ENCODE measurements at places on chromosomes 13 and 19. TPM values are rescaled to one million over a fixed set of nuclear protein-coding genes. Genes with fewer than 3 reads are reported as not detected.

DNA sequence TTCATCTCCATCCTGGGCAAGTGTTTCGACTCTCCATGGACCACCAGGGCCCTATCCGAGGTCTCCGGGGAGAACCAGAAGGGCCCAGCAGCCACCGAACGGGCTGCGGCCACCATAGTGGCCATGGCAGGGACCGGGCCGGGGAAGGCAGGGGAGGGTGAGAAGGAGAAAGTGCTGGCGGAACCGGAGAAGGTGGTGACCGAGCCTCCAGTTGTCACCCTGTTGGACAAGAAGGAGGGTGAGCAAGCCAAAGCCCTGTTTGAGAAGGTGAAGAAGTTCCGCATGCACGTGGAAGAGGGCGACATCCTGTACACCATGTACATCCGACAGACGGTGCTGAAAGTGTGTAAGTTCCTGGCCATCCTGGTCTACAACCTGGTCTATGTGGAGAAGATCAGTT lies 4.7 kb upstream of the MAP2K7 start:
- no peak overlapping the region for H3K27ac ChIP-seq
- peaks cover 5% of the 10 kb centered on the region for H3K36me3 ChIP-seq
- H3K4me3 ChIP-seq: no peak overlapping the region

PEAK3 gene
- 0.44 TPM for total RNA-seq

GNG7 gene
- total RNA-seq: 5.1 TPM

- no peak overlapping the region for H3K4me3 ChIP-seq
- no peak for DNase-seq
- H3K36me3 ChIP-seq: peaks cover 2% of the 10 kb centered on the region
- no peaks in the 10 kb centered on the region for H3K27me3 ChIP-seq
Observed at GRCh38 chr13:107421028-107421427, 794.3 kb downstream of the LIG4 start.

DNA sequence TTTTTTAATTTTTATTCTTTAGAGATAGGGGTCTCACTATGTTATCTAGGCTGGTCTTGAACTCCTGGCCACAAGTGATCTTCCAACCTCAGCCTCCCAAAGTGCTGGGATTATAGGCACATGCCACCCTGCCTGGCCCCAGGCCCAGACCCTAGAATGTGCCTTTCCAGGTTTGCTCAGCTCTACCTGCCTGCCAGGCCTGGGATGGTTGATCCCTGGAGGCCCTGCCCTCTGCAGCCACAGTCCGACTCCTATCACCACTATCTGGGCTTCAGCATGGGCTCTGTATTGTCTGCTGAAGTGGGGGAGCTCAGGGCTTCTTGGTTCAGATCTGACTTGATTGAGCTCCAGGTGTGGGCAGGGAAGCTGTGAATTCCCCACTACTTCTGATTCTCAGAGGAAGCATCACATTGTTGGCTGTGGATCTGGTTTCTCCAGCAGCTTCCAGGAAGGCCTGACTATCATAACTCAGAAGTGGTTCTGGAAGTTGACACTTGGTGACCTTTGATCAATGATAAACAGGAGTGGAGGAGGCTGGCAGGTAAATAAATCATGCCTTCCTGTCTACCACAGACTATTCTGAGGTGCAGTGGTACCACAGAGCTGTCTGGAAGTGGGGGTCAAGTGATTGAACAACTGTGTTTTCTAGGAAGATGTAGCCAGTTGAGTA lies 71.9 kb downstream of the OLFM4 start:
- H3K27ac ChIP-seq: no peak overlapping the region
- no peaks in the 10 kb centered on the region for H3K36me3 ChIP-seq
- H3K4me3 ChIP-seq: no peak overlapping the region

ETV2 gene
- 1.2 TPM for total RNA-seq

IGSF23 gene
- not detected for total RNA-seq

GRCh38 chr19:46383846-46384245 lies 29.5 kb downstream of the CCDC8 start:
- no peak overlapping the region for H3K4me3 ChIP-seq
- DNase-seq: no peak
- no peaks in the 10 kb centered on the region for H3K27me3 ChIP-seq
- no peak overlapping the region for H3K27ac ChIP-seq
- H3K4me1 ChIP-seq: peaks cover 4% of the 10 kb centered on the region

GRCh38 chr13:106178816-106179215 lies 356.6 kb downstream of the EFNB2 start:
- H3K4me3 ChIP-seq: no peak overlapping the region
- no peak for DNase-seq
- no peaks in the 10 kb centered on the region for H3K27me3 ChIP-seq
- no peak overlapping the region for H3K27ac ChIP-seq
- H3K4me1 ChIP-seq: peaks cover 26% of the 10 kb centered on the region

- peaks cover 17% of the 10 kb centered on the region for H3K4me1 ChIP-seq
- no peaks in the 10 kb centered on the region for H3K36me3 ChIP-seq
- H3K27me3 ChIP-seq: no peaks in the 10 kb centered on the region
- no peak for DNase-seq
- H3K27ac ChIP-seq: no peak overlapping the region
Observed at GRCh38 chr13:50697746-50698539, 145.5 kb downstream of the DLEU7 start.

- peak; percentile 89 for DNase-seq
- peak overlapping the region; percentile 98 for H3K4me3 ChIP-seq
- peak overlapping the region; percentile 100 for H3K27ac ChIP-seq
- peaks cover 12% of the 10 kb centered on the region for H3K36me3 ChIP-seq
- no peaks in the 10 kb centered on the region for H3K27me3 ChIP-seq
Observed at GRCh38 chr19:52188822-52189734, 774 bp upstream of the PPP2R1A start.

- peaks cover 14% of the 10 kb centered on the region for H3K27me3 ChIP-seq
- H3K4me3 ChIP-seq: no peak overlapping the region
- no peak overlapping the region for H3K27ac ChIP-seq
- DNase-seq: no peak
Observed at GRCh38 chr13:59504407-59504806, 659.3 kb downstream of the DIAPH3 start.

GRCh38 chr19:678791-679388 lies 2.7 kb downstream of the FSTL3 start:
- no peaks in the 10 kb centered on the region for H3K27me3 ChIP-seq
- peaks cover 31% of the 10 kb centered on the region for H3K4me1 ChIP-seq
- H3K36me3 ChIP-seq: no peaks in the 10 kb centered on the region
- DNase-seq: no peak

GGN gene
- 2.3 TPM for total RNA-seq

- no peak overlapping the region for H3K4me3 ChIP-seq
- H3K36me3 ChIP-seq: no peaks in the 10 kb centered on the region
- no peak for DNase-seq
- peaks cover 33% of the 10 kb centered on the region for H3K4me1 ChIP-seq
Observed at GRCh38 chr13:73970421-73971055, 163.7 kb downstream of the KLF12 start.

DNA sequence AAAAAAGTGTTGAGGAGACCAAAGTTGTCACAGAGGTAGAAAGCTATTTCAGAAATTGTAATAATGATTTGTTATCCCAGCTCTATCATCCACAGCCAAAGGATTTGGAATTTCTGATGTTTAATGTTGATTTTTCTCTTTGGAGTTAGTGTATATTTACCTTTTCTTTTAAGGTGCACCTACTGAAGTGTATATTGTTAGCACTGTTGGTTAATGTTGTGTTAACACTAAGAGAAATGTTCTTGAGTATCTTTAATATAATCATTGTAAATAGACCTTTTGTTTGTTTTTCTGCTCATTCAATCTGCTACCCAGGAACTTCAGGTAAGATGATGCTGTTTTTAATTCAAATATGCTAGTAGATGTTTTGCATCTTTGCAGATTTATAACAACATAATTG lies 57.5 kb downstream of the ZAR1L start:
- H3K27me3 ChIP-seq: no peaks in the 10 kb centered on the region
- DNase-seq: no peak
- no peaks in the 10 kb centered on the region for H3K36me3 ChIP-seq

MBNL2 gene
- total RNA-seq: 71.8 TPM

GRCh38 chr13:51844862-51845573 lies at the start of gene TMEM272:
Gene TMEM272 (minus strand): TSS chr13:51845177. CDS start chr13:51838530, 6,647 bp downstream.
- no peaks in the 10 kb centered on the region for H3K36me3 ChIP-seq
- H3K27ac ChIP-seq: no peak within 1 kb of the TSS
- no peak within 1 kb of the TSS for H3K4me3 ChIP-seq
- H3K27me3 ChIP-seq: peaks cover 9% of the 10 kb centered on the region

- no peak overlapping the region for H3K27ac ChIP-seq
- no peaks in the 10 kb centered on the region for H3K36me3 ChIP-seq
- no peak overlapping the region for H3K4me3 ChIP-seq
- H3K27me3 ChIP-seq: peaks cover 2% of the 10 kb centered on the region
- DNase-seq: no peak
Observed at GRCh38 chr13:31786011-31786410, 46.7 kb downstream of the RXFP2 start.

KRTDAP gene
- not detected for total RNA-seq

- no peak overlapping the region for H3K4me3 ChIP-seq
- H3K27ac ChIP-seq: no peak overlapping the region
- H3K4me1 ChIP-seq: no peaks in the 10 kb centered on the region
- no peaks in the 10 kb centered on the region for H3K36me3 ChIP-seq
- no peaks in the 10 kb centered on the region for H3K27me3 ChIP-seq
Observed at GRCh38 chr19:30091456-30091855, 149.4 kb downstream of the URI1 start.

DZIP1 gene
- total RNA-seq: 45.0 TPM

DNA sequence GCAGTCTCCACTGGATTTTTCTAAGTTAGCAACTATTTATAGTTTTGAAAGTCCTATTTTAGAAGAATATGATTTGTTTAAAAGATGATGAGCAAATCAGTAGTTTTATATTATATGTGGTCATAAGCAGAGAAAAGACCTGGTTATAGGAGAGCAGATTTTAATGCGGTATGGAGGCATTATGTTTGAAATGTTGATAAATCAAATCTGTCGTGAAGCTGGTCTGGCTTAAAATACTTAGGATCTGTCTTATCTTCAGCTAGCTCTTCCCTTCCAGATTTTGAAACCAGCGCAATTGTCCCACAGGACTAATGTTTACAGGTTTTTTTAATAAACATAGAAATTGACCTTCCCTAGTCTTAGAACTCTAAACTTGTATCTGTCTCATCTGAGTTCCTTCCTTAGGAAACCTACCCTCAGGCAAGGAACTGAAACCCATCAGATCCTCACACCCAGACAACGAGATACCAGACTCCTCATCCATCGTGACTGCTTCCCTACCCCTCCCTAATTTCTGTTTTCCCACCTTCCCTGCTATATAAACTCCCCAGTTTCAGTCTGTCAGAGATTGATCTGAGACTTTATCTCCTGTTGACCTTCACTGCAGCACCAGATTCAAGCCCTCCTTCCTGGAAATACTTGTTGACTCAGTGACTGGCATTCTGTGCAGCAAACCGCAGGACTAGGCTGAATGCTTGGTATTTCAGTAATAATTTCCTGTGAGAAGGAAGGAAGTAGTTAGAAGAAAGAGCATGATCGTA lies 37.8 kb upstream of the CXCL17 start:
- H3K27ac ChIP-seq: peak overlapping the region; percentile 10
- no peak overlapping the region for H3K4me3 ChIP-seq
- no peaks in the 10 kb centered on the region for H3K36me3 ChIP-seq
- peaks cover 5% of the 10 kb centered on the region for H3K4me1 ChIP-seq
- DNase-seq: no peak

- peaks cover 2% of the 10 kb centered on the region for H3K27me3 ChIP-seq
- H3K27ac ChIP-seq: no peak overlapping the region
- DNase-seq: peak; percentile 15
- no peaks in the 10 kb centered on the region for H3K4me1 ChIP-seq
- H3K36me3 ChIP-seq: no peaks in the 10 kb centered on the region
Observed at GRCh38 chr13:111650626-111651025, 330.2 kb downstream of the TEX29 start.

DNA sequence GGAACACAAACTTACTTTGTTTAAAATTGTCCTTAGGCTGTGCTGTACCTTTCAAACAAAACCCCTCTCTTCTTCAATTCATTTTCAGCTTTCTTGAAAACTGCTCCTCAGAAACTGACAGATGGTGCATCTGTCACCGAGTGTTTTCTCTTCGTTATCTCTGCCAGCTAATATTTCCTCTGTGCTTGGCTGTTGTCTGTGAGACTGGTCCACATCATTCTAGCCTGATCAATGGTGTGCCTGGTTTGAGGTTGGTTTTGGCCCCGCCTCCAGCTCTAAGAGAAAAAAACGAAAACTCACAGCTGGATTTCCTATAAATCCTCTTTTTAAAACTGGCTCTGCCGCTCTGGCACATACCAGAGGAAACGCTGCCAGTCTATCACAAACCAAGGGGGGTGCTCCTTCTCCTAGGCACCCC lies 79.7 kb downstream of the STARD13 start:
- H3K36me3 ChIP-seq: peaks cover 22% of the 10 kb centered on the region
- H3K4me1 ChIP-seq: peaks cover 66% of the 10 kb centered on the region
- peak overlapping the region; percentile 91 for H3K27ac ChIP-seq
- H3K27me3 ChIP-seq: no peaks in the 10 kb centered on the region
- DNase-seq: no peak

- no peak overlapping the region for H3K27ac ChIP-seq
- peak overlapping the region; percentile 77 for H3K4me3 ChIP-seq
- H3K27me3 ChIP-seq: peaks cover 27% of the 10 kb centered on the region
- H3K36me3 ChIP-seq: no peaks in the 10 kb centered on the region
Observed at GRCh38 chr13:23579896-23580683, 9.9 kb downstream of the TNFRSF19 start.

CLDND2 gene
- total RNA-seq: 1.8 TPM

- DNase-seq: no peak
- H3K27me3 ChIP-seq: peaks cover 21% of the 10 kb centered on the region
- no peaks in the 10 kb centered on the region for H3K36me3 ChIP-seq
- H3K27ac ChIP-seq: no peak overlapping the region
- peak overlapping the region; percentile 50 for H3K4me3 ChIP-seq
Observed at GRCh38 chr13:24670961-24671381, 9.2 kb upstream of the ATP12A start.

- H3K4me1 ChIP-seq: peaks cover 19% of the 10 kb centered on the region
- H3K27ac ChIP-seq: no peak overlapping the region
- peak overlapping the region; percentile 4 for H3K4me3 ChIP-seq
Observed at GRCh38 chr19:53906211-53907192, 2.6 kb upstream of the CACNG7 start.

ZNF525 gene
- 8.5 TPM for total RNA-seq

DNA sequence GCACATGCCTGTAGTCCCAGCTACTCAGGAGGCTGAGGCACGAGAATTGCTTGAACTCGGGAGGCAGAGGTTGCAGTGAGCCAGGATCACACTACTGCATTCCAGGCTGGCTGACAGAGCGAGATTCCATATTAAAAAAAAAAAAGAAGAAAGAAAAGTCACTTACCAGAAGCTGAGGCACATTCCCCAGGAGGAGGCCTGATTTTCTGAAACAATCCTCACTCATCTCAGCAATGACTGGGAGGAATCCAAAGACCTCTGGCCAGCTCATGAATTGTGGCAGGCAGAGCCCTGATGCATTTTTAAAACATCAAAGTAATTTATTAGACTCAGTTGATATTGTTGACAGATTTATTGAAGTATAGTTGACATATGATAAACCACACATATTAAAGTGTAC lies 206.3 kb downstream of the FOXO1 start:
- no peak overlapping the region for H3K27ac ChIP-seq
- H3K4me3 ChIP-seq: no peak overlapping the region
- H3K4me1 ChIP-seq: no peaks in the 10 kb centered on the region
- no peaks in the 10 kb centered on the region for H3K27me3 ChIP-seq

All from osteocyte (in vitro differentiated cells).